Stimulated activated CD8-positive, alpha-beta memory T cell treated with anti-CD3 and anti-CD28 coated beads, Interleukin-7, amount 100 ng/mL, for 24 hours (primary cell): ENCODE measurements at places on chromosomes 5 and 9.

DNA sequence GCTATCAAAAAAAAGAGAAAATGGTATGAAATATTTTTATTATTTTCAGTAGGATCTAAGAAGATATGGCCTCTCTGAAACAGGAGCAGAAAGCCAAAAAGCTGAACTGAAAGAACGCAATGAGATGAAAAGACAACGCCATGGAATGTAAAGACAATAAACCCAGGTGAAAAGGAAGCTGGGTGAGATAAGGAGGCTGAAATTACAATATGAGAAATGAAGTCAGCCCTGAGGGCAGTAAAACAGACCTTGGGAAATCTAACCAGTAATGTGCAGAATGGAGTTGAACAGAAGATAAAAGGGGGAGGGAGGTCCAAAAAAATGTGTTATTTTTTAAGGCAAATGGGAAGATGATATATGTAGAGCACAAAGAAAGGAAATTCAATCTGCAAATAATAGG, 265.3 kb downstream of the ENC1 start:
- DNase-seq = no peak

DNA sequence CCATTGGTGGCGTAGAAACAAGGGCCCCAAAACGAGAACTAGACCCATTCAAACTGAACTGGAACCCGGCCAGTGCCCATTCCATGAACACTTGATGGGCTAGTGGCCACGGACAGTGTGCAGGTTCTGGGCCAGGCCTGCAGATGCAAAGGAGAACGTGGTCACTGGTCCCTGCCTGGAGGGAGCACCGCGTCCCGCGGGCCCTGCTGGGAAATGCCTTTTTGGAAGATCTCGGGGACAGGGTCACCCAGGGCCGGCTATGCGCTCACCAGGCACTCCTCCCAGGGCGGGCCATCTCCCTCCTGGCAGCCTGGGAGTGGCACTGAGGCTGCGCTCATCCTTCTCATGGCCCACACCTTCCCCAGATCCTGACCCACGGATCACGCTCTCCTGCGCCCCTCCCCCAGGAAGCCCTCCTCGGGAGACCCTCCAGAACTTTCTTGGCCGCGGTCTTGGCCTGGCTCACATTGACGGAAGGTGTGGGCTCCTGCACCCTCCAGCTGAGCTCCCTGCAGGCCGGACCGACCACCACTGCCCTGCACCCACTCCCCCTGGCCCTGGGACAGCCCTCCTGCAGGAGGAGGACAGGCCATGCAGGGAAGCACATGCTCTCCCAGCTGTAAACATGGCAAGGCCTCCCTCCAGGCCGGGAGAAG, 2.8 kb upstream of the DIPK1B start:
- no peak for DNase-seq

DNA sequence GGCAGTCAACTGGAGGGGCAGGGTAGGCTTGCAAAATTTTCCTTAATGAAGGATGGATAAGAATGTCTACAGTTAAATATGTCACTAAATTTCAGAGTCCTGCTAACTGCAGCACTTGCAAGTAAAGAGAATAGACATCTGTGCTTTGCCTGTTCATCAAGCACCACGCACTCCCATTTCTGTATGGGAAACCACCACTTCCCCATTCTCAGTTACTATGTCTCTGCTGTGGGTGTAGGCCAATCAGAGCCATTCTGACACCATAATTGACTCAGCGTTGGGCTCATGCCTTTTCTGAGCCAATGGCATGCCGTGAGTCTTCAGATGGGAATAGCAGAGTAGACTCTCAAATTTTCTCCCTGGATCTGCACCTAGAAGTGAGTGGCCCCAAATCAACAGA, 247.5 kb downstream of the GABRB2 start:
- no peak for DNase-seq

DNA sequence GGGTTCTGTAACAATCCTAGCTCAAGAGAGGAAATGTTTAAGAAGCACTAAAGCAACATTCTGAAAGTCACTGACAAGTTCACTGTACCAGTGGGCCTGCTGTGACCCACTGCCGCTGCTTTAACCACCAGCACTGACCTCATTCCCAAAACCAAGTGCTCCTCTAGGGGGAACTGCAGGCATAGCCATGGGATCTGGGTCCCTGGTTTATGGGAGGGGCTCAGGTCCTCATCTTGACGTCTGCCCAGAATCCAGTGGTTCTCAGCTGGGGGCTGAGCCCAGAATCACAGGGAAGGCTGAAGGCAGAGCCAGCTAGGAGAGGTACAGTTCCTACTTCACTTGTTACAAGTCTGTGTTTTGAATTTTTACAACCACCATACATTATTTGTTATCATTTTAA, 36.1 kb upstream of the SLC2A8 start:
- DNase-seq = no peak

- no peak for DNase-seq
Observed at GRCh38 chr9:76359365-76359764, 34.9 kb downstream of the RFK start.

DNA sequence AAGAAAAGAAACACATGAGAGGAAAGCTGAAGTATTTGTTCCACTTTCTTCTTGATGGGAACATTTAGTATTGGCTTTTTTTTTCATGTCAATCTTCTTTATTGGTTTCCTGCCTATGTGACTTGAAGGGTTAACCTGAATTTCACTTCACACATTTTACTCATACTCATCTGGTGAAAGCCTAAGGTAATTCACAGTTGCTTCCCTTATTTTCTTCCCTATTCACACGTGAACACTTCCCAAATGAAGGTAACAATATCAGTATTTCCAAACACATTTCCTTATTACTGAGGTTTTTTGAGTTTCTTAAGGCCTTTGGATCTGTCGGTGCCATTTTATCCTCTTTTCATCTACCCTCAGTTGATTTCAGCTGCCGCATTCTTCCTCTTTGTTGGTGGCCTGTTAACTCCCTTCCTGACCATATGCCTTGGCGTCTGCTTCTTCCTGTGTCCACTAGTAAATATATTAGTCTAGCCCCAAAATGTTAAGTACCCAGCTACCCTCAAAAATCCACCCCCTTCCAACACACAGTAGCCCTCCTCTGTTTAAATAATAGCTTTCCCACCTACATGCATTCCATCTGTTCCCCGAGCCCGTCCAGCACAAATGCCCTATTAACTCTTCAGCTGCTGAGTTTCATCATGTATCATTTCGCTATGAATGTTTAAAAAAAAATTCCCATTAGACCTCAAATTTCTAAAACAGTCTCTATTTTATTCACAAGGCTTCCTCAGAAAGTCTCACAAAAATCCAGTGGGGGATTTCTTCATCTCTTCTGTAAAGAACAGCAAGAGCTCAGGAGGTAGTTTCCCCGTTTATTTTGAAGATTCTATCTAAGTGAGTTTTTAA, 97.3 kb downstream of the USP20 start:
- no peak for DNase-seq

DNA sequence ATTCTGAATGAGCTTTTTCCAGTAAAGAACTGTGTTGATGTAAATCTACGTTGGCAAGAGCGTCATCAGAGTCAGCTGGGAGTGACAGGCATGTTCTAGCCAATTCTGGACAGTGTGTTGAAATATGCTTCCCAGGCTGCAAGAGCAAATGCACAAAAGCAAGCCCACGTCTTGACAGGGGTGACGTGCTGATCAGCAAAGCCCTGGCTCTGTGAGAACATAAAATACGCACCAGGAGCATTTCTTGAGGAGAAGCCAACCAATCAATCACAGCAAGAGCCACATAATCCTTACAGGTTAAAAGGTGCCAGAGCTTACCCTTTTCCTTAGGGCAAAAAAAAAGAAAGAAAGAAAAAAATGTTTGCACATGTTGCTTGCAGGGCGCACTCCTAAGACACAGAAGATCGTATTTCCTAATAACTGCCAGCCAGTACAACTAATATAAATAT, 148.1 kb downstream of the PDE4D start:
- DNase-seq = no peak

DNA sequence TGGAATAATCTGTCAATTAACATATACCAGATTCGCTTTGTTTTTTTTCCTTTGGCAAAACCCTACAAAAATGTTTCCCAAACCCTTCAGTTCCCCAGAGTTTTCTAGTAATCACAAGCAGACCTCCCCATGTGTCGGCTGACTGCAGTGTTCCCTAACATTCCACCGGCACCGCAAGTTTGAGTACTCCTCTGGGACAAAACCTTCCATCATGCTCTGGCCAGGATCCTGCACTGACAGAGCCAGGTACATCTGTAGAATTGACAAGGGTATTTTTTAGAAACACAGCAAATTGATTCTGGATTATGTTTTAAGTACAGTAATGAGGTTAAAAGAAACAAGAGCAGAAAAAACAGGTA, 174.7 kb downstream of the GAS1 start:
- DNase-seq = no peak

DNA sequence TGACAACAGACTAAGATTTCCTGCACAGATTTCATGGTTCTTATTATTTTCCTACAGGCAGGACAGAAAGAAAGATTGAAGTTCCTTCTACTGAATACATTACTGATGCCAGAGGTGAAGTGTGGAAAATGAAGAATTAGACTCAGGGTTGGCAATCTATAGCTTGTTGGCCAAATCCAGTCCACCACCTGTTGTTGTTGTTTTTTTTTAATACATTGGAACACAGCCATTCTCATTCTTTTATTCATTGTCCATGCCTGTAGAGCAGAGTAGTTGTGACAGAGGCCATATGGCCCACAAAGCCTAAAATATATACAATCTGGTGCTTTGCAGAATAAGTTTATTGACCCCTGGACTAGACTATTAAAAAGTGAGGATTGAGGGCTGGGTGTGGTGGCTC, 5.8 kb upstream of the PLPPR1 start:
- DNase-seq = no peak

- DNase-seq = no peak
Observed at GRCh38 chr5:179504600-179505396, 45.6 kb upstream of the RUFY1 start.

- no peak for DNase-seq
Observed at GRCh38 chr9:134180786-134181647, 16.7 kb upstream of the RNU6ATAC start.

DNA sequence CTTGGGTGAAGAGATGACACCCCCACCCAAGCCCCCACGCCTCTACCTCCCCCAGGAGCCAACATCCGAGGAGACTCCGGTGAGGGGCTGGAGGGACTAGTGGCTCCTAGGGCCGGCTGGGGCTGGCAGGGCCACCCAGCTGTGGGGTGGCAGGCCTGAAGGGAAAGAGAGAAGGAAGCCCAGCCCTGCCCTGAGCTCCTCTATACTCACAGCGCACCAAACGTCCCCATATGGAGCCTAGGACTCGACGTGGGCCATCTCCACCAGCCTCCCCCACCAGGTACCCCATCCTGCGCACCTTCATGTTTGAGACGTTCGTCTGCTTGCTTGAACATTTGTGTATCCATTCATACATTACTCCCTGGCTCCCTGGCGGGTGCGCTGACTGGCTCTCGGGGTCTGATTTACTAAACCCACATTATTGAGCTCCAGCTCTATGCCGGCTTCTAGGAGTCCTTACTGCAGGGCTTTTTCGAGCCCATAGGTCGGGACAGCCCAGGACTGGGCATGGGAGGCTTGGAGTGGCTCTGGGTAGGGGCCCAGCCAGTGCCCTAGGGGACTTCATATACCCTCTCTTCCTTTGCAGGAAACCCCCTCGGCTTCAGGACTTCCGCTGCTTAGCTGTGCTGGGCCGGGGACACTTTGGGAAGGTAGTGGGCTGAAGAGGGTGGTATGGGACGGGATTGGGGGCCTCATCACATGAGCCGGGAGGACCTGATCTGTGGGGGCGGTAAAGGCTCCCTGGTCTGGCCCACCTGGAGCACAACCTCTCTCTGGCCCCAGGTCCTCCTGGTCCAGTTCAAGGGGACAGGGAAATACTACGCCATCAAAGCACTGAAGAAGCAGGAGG, 9.1 kb downstream of the ZDHHC12 start:
- DNase-seq = no peak

GRCh38 chr5:88667496-88668201, 215.3 kb downstream of the MEF2C start:
- DNase-seq = no peak

DNA sequence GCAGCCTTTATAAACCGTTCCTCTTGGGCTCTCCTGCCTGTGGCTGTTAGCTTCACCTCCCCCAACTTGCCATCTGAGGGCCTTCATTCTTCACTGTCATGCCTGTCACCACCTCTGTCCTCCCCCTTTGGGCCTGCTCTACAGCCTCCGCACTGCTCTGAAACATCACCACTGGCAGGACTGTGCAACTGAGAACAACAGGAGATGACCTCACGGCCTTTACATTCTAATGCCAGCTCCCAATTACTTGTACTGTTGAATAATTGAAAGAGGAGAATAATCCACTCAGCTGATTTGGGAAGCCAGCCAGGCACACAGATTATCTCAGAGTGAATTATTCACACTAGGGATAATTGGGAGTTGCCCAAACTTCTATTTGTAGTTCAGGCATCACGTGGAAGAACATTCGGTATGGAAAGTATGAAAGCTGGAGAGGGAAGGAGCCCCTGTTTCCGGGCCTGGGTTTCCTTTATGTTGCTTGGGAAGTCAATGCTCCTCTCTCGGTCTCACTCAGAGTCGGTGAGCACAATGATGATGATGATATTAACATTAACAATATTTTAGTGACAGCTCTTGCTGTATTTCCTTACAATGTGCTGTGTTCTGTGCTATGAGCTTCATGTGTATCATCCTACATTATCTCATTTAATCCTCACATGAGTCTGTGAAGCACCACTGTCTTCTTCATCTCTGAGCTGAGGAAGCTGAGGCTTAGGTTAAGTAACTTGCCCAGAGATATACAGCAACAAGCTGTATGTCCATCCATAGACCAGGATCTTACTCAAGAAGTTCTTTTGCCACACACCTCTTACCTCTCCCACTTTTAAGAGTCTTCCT, 99.3 kb upstream of the LRRTM2 start:
- no peak for DNase-seq

GRCh38 chr5:4855036-4855435, 285.1 kb upstream of the ADAMTS16 start:
- no peak for DNase-seq

DNA sequence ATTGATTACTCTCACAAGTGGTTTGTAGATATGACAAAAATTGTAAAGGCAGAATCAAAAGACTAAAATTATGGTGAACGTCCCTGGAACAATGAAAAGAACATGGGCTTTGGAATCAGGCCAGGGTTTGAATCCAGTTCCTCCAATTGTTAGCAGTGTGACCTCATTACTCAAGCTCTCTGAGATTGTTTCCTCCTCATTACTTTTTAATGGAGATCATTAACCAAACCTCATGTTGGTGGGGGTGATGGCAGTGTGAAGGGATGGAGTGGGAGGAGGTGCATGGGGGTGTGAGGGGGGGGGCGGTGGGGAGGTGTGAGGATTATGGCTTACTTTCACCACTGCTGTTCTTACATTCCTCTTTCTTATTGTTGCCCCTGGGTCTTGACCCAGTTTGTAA, 44.1 kb upstream of the FOXE1 start:
- DNase-seq = no peak

GRCh38 chr9:99720455-99721050, 101.1 kb upstream of the NR4A3 start:
- DNase-seq = no peak

GRCh38 chr5:112795944-112796678, 58.4 kb downstream of the APC start:
- no peak for DNase-seq

DNA sequence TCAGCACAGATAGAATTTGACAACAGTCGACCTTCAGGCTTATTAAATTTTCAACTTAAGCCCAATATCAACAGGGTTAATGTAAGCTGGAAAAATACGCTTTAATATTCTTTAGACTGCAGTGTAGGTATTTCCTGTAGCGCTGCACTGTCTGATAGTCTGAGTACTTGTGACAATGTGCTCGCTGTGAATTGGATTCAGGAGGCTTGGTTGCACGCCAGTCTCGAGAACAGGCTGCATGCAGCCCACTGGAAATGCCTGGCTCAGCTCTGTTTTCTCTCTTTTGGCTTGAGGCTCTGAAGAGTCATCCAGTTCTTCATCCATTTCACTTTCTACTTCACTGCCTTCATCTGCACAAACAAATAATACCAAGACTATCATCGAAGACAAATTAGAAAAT, 300.9 kb downstream of the RFX3 start:
- DNase-seq = no peak
